ENCODE measurements at places on chromosomes 3 and 15. TPM values are rescaled to one million over a fixed set of nuclear protein-coding genes. Genes with fewer than 3 reads are reported as not detected.

The SLC6A20 gene
- total RNA-seq: not detected

The DNASE1L3 gene
- total RNA-seq: not detected

The CHL1 gene
- total RNA-seq: 32.5 TPM

The SLC15A2 gene
- 4.2 TPM for total RNA-seq

The HRH1 gene
- not detected for total RNA-seq

The ANKRD63 gene
- not detected for total RNA-seq

The CLDN11 gene
- total RNA-seq: 2.4 TPM

The FBLN2 gene
- total RNA-seq: 14.1 TPM

Measured in progenitor cell of endocrine pancreas (in vitro differentiated cells).